ENCODE measurements at places on chromosomes 7 and 10. TPM values are rescaled to one million over a fixed set of nuclear protein-coding genes. Genes with fewer than 3 reads are reported as not detected.

The C10orf62 gene
- not detected for total RNA-seq

The INSYN2A gene
- total RNA-seq: not detected

GRCh38 chr10:113171662-113172061 lies 221.6 kb downstream of the TCF7L2 start:
- no peak overlapping the region for H3K27ac ChIP-seq
- DNase-seq: no peak
- H3K4me3 ChIP-seq: no peak overlapping the region
- peaks cover 7% of the 10 kb centered on the region for H3K4me1 ChIP-seq

DNA sequence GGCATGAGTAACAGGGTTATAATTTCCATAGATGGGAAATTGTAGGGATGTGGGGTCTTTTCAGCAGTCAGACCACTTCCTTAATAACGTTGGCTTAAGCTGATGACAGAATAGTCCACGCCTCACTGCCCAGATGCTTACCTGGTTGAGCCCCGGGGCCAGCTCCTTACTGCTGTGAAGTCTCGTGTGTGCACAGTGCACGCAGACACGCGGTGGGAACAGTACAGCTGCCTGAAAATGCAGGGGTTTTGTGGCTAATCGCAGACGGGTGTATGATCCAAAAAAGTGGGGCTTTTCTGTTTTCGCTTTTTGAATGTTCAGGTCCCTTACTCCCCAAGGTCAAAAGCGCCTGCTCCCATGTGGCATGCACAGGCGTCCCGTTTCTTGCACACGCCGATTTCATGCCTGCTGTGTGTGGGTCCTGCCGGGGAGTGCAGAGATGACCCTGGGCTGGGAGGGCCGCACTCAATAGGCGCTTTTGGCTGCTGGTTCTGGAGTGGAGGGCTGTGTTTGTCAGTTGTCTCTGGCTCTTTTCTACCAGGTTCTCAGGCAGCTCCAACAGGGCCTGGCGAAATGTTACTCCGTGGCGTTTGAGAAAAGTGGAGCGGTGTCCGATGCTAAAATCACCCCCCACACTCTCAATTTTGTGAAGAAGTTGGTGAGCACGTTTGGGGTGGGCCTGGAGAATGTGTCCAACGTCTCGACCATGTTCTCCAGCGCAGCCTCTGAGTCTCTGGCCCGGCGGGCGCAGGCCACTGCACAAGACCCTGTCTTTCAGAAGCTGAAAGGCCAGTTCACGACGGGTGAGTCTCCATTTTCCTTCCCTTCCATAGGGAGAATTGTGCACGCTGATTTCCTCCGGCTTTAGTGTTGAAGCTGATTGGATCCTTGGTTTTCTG lies 116.0 kb downstream of the TRRAP start:
- H3K4me3 ChIP-seq: no peak overlapping the region
- H3K27me3 ChIP-seq: no peaks in the 10 kb centered on the region
- H3K27ac ChIP-seq: no peak overlapping the region
- H3K4me1 ChIP-seq: peaks cover 19% of the 10 kb centered on the region
- no peak for DNase-seq

GRCh38 chr10:71998840-71999194 lies 34.6 kb downstream of the CHST3 start:
- H3K4me1 ChIP-seq: no peaks in the 10 kb centered on the region
- H3K27me3 ChIP-seq: peaks cover 10% of the 10 kb centered on the region
- H3K4me3 ChIP-seq: no peak overlapping the region
- no peak overlapping the region for H3K27ac ChIP-seq
- DNase-seq: no peak
- no peaks in the 10 kb centered on the region for H3K36me3 ChIP-seq

DNA sequence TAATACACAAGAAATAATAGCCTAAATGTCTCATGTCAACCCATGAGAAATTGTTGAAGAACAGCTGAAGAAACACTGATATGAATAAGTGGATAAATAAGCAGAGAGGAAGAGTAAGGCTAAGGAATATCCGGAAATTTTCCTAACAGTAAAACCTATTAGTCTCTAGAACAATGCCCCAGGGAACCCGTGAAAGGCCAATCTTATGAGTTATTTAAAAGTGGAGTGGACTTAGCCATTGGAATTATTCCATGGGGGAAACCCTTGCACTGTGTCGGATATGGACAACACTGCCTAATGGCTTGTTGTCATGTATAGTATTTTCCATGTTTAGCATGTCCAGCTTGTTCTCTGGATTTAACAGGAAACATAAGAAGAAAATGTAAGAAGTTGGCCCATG lies 217.2 kb upstream of the PLXNA4 start:
- H3K4me3 ChIP-seq: no peak overlapping the region
- H3K4me1 ChIP-seq: no peaks in the 10 kb centered on the region
- H3K36me3 ChIP-seq: peaks cover 8% of the 10 kb centered on the region
- H3K27me3 ChIP-seq: no peaks in the 10 kb centered on the region
- H3K27ac ChIP-seq: no peak overlapping the region
